ENCODE measurements at places on chromosomes 13 and 19. TPM values are rescaled to one million over a fixed set of nuclear protein-coding genes. Genes with fewer than 3 reads are reported as not detected.

The BRCA2 gene
- 3.9 TPM for total RNA-seq

The OR7C1 gene
- not detected for total RNA-seq

The ZNF221 gene
- total RNA-seq: 5.9 TPM

The F2RL3 gene
- 4.9 TPM for total RNA-seq

The ICAM3 gene
- total RNA-seq: 7.1 TPM

The FUT2 gene
- total RNA-seq: not detected

The PRTN3 gene
- total RNA-seq: not detected

The GRIN3B gene
- total RNA-seq: 4.2 TPM

The NKG7 gene
- not detected for total RNA-seq

The NPHS1 gene
- not detected for total RNA-seq

The KCNN4 gene
- not detected for total RNA-seq

The NLRP4 gene
- not detected for total RNA-seq

The ZSWIM9 gene
- 3.3 TPM for total RNA-seq

The CALM3 gene
- total RNA-seq: 271 TPM

The LILRA1 gene
- not detected for total RNA-seq

The SLC8A2 gene
- total RNA-seq: not detected

The MUC16 gene
- not detected for total RNA-seq

The SERTAD1 gene
- 11.4 TPM for total RNA-seq

The ELSPBP1 gene
- total RNA-seq: not detected

The FFAR2 gene
- not detected for total RNA-seq

The ZFP30 gene
- 11.4 TPM for total RNA-seq

The CPAMD8 gene
- 2.3 TPM for total RNA-seq

The MYO16 gene
- total RNA-seq: under 0.01 TPM

The URAD gene
- total RNA-seq: not detected

The SLC25A41 gene
- 0.33 TPM for total RNA-seq

The CEACAM16 gene
- not detected for total RNA-seq

The IZUMO2 gene
- not detected for total RNA-seq

The FGF21 gene
- not detected for total RNA-seq

Measured in vein endothelial cell (primary cell).